ENCODE measurements at places on chromosomes 5 and 9.

- DNase-seq: no peak
Observed at GRCh38 chr9:93090091-93090655, 5.8 kb upstream of the CARD19 start.

- peak; percentile 58 for DNase-seq
Observed at GRCh38 chr5:89930591-89931392, 478.8 kb downstream of the CETN3 start.

GRCh38 chr9:69377981-69378380 is 53.0 kb downstream of the ENTREP1 start:
- DNase-seq: no peak

DNA sequence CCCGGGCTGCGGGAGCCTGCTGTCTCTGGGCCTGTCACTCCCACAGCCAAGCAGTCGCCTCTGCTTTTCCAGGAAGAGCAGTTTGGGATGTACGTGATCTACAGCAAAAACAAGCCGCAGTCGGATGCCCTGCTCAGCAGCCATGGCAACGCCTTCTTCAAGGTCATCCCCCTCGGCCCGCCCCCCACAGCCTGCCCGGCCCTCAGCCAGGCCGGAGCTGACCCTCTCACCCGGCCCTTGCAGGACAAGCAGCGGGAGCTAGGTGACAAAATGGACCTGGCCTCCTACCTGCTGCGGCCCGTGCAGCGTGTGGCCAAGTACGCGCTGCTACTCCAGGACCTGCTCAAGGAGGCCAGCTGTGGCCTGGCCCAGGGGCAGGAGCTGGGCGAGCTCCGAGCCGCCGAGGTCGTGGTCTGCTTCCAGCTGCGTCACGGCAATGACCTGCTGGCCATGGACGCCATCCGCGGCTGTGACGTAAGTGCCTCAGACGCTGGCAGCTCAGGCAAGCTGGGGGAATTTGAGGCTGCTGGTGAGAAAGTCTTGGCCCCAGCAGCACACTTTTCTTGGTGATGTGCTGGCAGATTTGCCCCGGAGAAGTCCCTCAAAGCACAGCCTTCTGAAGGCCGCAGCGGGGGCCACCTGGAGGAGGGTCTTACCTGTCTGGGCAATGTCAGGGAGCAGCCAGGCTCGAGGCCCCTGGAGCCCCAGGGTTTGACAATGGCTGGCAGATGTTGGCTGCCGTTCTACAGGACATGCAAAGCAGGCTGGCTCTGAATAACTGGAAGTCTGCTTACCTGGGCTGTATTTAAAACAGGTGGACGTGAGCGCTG is 20.1 kb upstream of the LRRC14B start:
- no peak for DNase-seq

GRCh38 chr9:95515272-95516113 is 1.3 kb downstream of the PTCH1 start:
- no peak for DNase-seq

- DNase-seq: peak; percentile 98
Observed at GRCh38 chr5:167804512-167805220, 486.8 kb upstream of the WWC1 start.

- no peak for DNase-seq
Observed at GRCh38 chr5:169166078-169166477, 134.9 kb downstream of the SLIT3 start.

DNA sequence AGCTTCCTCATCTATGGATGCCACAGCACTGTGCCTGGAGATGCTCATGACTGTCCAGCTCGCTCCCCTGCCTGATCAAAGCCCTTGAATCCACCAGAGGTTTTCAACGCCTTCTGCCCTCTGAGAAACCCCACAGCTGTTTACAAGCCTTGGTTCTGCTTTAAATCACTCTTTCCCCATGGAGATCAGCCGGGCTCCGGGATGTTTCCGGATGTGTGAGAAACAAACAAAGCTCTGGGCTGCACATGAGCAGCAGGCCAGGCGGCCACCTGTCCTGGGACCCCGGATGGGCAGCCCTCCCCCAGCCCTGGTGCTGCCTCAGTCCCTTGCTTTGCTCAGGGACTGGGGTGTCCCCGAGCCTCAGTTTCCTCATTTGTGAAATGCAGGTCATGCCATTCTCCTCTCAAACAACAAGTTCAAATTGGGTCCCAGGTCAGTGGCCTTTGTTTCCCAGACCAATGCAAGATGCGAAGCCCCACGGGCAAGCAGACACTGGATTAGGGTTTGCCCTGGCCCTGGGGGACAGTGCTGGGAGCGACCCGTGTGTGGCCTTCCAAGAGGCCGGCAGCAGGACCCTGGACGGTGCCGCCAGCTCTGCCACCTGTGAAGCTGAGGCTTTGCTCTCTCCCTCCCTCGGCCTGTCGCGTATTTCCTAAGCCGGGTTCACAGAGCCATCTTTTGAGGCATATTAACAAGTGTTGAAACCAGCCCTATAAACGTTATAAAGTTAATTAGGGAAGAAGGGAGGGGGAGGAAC is 42.4 kb upstream of the PHYKPL start:
- no peak for DNase-seq

DNA sequence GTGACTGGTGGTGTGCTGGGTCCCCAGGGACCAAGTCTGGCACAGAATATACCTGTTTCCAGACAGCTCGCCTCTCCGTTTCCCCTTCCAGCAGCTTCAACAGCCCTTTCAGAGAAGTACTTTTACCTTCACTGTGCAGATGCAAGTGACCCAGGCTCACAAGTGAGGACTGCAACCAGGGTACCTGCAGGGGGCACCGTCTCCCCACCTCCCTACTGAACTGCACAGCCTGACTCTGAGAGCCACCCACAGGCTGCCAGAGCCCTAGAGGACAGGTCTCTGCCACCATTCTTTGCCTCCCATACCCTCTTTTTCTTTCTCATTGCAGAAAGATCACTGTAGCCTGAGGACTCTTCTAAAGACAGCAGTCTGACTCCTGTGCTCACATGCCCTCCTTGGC is 15.4 kb downstream of the IL9 start:
- DNase-seq: no peak

- DNase-seq: peak; percentile 78
Observed at GRCh38 chr9:120910643-120911042, 16.0 kb downstream of the TRAF1 start.

- no peak for DNase-seq
Observed at GRCh38 chr5:69113851-69114250, 20.0 kb downstream of the SLC30A5 start.

- no peak for DNase-seq
Observed at GRCh38 chr5:177595026-177595585, 3.1 kb downstream of the TMED9 start.

- DNase-seq: peak; percentile 43
Observed at GRCh38 chr5:42751044-42751443, 5.6 kb upstream of the CCDC152 start.

DNA sequence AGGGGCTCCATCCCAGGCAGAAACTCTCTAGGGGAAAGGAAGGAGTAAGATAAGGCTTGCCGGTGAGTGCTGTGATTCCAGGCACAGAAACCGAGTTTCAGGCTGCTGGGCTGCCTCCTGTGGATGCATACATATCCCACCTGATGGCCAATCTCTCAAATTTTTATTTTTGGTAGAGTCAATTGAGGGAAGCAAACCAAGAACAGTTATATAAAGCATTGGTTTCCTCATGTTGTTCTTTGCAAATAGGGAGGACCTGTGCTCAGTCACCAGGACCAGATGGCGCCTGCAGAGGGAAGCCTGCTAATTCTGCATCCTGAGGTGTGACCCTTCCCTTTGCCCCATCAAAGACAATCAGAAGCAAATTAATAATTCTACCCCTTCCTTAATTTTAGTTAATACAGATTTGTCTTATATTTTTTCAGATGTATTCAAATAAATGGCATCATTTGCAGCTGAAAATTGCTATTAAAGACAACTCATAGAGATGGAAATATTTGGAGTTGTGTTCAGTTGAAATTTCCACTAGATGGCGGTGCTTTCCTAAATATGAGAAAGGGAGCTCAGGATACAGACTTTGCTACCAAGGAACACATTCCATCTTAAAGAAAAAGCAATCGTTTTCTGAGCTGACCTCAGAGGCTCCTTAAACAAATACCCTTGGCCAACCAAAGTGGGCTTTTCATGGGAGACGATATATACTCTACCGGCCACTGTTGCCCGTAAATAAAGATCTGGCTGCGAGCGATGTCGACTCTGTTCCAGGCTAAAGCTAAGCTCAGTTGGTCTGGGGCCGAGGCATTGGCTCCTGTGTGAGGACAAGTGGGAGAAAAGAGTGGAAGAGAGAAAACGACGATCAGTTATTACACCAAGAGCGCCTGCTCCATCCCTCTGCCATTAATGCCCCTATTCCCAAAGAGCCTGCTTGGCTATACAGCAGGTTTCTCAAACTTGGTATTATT is 225.7 kb upstream of the KLF9 start:
- DNase-seq: peak; percentile 67

GRCh38 chr9:15521254-15521653 is 10.5 kb upstream of the PSIP1 start:
- DNase-seq: no peak

DNA sequence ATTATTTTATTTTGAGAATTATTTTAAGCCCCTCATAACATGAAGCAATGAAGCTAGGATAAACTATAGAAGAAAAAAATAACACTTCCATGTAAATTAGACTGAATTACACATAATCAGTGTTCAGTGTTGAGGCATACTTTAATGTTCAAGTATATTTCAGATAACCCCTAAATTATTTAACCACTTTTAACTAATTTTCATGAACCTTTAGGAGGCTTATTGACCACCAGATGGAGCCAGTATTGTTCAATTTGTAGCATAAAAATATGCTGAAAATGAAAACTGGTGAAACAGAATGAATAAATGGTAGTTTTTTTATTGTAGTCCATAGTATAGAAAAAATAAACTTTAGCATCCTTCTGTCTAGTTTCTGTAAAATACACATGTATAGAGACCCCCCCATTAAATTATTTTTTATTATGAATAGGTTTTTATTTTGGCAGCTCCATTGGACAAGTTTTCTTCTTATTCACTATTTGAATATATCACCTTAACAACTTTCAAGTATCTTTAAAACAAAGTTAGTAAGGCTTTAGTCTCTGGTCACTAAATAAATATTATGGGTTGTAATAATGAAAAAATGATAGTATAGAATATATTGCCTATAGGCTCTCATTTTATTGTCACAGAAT is 190.1 kb downstream of the CWC27 start:
- DNase-seq: peak; percentile 34

DNA sequence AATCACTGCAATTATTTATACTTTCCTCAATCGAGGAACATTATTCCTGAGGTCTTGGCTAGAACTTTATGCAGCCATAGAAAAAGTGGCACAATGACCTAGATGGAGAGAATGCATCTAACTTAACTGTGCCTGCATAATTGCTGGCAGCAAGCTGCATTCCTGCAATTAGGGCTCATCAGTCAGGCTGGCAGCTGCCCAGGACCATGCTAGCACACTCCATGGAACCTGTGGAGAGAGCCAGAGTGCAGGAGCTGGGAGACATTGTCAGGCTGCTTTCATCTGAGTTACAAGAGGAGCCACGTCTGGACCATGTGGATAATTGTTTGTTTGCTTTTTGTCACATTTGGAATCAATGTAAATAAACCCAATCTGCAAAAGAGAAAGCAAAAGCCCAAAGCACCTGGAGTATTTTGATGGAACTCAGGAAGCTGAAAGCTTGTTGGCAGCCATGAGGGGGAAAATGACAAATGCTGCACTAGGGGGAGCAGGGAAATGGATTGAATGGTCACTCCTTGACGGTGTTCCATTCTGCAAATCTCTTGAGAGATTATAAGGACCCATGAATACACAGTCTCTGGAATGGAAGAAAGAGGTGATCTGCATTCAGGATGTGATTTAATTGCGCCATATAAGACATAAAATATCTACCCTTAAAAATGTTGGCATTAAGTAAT is 839.9 kb downstream of the MAT2B start:
- DNase-seq: peak; percentile 58

- no peak for DNase-seq
Observed at GRCh38 chr5:7348168-7348854, 47.6 kb upstream of the ADCY2 start.

GRCh38 chr5:95380103-95380628 is 11.0 kb upstream of the FAM81B start:
- no peak for DNase-seq

DNA sequence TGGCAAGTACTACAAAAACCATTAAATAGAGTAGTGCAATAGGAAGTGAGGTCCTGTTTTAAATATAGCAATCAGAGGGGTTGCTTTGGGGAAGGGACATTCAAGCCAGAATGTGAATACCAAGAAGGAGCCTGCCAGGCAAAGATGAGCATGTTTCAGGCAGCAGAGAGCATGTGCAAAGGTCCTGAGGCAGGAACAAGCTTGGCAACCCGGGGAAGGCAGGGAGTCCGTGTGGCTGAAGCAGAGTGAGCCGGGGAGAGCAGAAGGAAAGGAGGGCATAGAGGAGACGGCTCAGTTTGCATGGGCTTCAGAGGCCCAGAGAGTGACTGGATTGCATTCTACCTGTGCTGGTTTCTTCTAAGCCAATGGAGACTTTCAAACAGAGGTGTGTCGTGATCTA is 22.7 kb upstream of the CPLX2 start:
- no peak for DNase-seq

DNA sequence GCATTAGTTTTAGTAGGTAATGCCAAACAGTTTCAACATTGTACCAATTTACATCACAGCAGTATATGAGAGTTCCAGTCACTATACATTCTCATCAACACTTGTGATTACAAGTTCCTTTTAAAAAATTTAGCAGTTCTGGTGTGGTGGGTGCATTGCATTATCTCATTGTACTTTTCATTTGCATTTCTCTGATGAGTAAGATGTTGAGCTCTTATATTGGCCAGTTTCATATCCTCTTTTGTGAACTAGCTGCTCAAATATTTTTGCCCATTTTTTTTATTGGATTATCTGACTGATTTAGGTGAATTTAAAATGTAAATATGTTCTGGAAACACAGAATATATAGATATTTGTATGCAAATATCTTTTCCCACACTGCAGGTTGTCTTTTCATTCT is 160.9 kb upstream of the NR3C1 start:
- DNase-seq: no peak

DNA sequence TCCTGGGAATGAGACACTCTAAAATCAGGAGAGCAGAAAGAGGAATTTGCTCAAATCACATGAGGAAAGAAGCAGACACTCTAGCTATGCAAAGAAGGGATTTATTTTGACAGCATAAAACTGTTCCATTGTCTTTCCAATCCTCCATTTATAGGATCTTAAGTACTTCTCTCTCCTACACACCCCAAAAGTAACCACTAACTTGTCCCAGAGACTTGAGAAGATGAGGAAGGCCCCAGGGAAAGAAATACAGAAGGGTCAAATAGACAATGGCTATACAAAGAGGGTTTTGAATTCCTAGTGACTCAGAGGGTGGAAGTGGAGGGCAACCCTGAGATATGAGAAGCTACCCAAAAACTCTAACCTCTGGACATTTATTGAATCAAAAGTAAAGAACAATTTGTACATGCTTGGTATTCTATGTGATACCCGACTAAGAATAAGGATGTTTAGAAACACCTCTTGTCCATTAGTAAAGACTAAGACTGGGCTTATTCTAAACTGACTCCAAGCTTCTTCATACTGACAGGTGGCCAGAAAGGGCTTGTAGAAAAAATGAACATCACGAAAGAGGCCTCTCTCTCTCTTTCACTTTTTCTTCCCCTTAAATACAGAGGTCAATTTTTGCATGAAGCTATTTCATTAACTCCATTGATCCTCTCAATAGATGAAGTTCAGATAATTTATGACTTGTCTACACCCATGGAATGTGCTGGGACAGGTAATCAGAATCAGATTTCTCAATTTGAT is 20.6 kb downstream of the DMAC1 start:
- no peak for DNase-seq
